ENCODE measurements at places on chromosomes 5 and 9.

DNA sequence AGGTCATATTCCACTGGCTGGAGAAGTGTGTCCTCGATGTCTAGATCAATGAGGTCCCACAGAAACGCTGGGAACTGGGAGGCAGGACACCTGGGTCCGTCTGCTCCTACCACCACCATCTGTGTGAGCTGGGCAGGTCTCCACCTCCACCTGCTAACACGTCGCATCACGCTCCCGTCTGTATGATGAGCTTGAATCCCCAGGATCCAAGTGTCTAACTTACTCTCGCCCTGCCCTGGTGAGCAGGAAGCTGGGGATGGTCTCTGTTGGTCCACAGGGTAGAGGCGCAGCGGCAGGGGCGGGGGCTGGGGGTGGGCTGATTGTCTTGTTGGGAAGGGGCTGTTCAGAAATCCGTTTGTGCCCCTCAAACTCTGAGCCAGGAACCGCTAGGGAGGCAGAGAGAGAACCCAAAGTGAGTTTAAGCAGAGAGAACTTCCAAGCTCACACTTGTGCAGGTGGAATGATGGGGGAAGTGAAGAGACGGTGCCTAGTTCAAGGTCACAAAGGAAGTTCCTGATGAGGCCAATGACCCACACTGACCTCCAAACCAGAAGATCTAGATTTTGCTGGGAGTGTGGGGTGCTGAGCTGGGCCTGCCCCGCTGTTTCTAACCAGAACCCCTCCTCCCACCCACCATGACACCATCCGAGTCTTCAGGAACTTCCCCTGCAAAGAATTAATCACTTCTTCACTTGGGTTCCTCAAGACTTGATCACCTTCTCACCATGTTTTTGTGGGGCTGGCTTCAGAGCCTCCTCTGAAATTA lies 21.1 kb downstream of the ORM2 start:
- peak; percentile 62 for DNase-seq

DNA sequence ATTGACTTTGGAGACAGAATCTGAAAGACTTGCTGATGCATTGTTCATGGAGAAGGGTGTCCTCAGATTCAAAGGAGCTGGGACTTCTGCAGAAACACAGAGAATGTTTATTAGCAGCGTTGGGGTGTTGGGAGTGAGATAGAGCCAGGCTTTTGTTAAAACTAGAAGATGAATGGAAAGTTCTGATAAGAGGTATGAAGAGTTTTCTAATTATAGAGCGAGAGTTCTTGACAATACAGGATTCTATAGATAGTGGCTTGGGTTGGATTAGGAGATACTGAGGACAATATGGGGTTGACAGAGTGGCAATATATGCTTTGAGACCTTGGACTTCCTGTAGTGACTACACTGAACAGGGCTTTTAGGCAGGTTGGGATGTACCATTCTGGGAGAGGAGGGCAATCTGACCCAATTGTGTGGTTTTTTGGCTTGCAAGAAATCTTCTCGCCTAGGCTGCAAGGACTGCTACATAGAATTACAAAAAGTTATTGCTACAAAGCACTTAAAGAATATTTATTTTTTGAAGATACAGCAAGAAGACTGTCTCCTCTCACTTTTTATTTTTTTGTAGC lies 83.1 kb downstream of the FER start:
- DNase-seq, result no peak

DNA sequence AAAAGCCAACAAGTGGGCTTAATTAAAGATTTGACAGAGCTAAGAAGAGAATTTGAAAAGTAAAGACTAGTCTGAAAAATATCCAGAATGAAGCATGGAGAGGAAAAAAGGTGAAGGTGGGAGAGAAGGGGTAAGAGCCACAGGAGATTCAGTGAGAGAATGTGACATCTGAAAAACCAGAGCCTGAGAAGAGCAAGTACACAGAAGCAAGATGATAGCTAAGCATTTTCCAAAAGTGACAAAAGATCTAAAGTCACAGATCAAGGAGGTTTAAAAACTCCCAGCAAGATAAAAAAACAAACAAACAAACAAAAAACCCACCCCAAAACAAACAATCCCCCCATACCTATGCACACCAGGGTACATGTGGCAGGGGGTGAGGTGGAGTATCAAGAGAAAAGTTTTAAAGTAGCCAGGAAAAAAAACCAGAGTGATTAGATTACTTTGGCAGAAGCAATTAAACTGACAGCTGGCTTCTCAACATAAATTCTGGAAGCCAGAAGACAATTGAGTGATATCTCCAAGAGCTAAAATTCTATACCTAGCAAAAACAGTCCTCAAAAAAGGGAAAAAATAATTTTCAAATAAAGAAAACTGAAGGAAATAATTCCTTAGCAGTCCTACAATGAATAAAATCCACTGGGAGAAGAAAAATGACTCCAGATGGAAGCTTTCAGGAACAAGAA lies 111.4 kb downstream of the RAPGEF6 start:
- DNase-seq, result no peak

- no peak for DNase-seq
These were observed 346.5 kb downstream of the SPOCK1 start for GRCh38 chr5:137152616-137153015.

DNA sequence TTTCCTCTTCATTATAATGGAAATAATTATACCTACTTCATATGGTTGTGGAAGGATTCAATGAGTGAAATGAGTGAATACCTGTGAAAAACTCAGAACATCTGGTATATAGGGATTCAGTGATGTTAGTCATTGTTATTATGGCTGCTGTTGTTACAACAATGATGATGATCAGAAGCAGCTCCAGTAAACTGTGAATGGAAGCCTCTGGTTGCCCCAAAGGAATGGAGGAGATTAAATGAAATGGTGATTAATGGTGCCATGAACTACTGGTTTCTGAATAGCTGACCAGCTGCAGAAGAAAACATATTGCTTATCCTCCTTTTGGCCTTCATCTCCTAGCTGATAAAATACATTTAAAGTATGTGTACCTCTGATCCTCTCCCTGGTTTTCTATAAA lies 372.0 kb downstream of the ARHGEF28 start:
- DNase-seq, result no peak

DNA sequence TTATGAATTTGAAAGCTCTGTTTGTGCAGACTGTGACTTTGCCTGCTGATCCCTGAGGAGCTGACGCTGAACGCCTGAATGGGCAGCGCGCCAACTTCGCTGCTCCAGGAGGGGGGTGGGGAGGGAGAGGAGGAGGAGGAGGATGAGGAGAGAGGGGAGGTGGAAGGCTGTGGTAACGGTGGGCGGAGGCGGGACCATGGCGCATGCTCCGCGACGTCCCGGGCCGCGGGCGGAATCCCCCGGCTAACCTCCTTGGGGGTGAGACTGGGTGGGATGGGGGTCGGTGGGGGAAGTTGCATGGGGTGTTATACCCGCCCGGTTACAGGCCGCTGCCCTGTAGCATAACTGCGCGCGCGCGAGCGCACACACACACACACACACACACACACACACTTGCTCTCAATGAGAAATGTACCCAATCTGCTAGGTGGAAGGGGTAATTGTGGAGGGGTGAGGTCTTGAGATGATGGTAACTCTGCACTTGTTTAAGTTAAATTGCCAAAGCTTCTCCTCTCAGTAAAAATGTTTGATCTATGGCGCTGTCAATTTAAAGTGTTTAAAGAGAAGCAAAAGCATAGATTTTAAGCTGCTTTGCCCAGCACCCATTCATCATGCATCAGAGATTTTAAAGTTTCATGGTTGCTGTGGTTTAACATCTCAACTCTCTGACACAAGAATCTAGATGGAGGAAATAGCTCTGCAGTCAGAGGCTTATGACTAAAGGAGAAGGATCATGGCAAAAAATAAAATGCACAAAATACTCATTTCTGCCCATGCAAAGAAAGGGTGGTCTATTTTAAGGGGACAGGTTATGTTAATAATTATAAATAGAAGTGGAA lies 76.6 kb upstream of the TBCA start:
- peak; percentile 40 for DNase-seq

DNA sequence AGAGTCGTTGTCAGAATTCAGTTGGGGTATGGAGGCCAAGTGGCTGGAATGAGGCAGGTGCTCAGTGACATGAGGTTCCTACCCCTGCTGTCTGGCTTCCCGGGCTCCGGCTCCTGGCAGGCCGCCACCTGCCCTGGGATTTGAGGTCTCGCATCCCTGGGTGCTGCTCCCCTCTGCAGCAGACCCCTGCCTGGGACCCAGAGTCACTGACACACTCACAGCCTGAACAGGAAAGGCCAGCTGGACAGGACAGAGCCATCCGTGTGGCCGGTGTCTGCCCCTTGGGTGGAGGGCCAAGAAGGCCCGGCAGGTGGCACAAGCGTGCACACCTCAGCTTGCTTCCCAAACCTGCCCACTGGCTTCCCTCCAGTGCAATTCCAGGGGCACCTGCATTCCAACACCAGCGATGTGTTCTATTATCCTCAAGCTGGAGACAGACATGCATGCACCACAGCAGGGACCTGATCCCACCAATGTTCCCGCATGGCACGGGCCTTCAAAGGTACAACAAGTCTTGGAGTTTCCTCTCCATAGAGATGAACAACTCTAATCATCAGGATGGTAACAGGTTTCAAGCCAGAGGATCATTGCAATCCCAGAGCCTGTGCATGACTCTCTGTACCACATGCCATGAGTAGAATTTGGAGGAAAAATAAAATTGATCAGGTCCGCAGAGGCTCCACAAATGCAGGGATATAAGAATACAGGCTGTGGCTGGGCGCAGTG lies 45.6 kb upstream of the RNF130 start:
- no peak for DNase-seq

DNA sequence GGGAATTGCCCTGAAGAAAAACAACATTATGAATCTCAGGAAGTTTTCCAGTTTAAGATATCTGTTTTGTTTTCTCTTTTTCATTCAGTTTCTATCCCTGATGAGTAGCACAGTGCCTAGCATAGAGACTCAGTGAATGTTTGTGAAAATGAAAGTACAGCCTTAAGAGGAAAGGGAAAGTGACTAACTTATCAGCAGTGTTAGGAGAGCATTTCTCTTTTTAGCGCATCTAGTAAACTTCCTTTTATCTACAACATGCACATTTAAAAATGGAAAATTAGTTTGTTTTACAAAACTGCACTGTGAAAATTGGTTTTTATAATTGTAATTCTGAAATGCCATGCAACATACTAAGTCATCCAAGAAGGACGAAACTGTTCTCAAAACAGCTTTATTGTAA lies 110.8 kb downstream of the SMARCA2 start:
- peak; percentile 91 for DNase-seq

DNA sequence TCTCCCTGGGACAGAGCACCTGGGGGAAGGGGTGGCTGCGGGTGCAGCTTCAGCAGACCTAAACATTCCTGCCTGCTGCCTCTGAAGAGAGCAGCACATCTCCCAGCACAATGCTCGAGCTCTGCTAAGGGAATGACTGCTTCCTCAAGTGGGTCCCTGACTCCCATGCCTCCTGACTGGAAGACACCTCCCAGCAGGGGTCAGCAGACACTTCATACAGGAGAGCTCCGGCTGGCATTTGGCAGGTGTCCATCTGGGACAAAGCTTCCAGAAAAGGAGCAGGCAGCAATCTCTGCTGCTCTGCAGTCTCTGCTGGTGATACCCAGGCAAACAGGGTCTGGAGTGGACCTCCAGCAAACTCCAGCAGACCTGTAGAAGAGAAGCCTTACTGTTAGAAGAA lies 77.2 kb downstream of the SLCO6A1 start:
- no peak for DNase-seq
